Activated T-cell treated with anti-CD3 and anti-CD28 coated beads for 48 hours (primary cell): ENCODE measurements at places on chromosomes 2 and 18.
A peak's percentile ranks its signal among the peaks of the same experiment; 100 is the strongest.

GRCh38 chr2:145026456-145027455 is 506.8 kb upstream of the ZEB2 start:
- DNase-seq, result no peak

GRCh38 chr2:210459880-210460279 is 16.7 kb downstream of the LANCL1 start:
- no peak for DNase-seq

DNA sequence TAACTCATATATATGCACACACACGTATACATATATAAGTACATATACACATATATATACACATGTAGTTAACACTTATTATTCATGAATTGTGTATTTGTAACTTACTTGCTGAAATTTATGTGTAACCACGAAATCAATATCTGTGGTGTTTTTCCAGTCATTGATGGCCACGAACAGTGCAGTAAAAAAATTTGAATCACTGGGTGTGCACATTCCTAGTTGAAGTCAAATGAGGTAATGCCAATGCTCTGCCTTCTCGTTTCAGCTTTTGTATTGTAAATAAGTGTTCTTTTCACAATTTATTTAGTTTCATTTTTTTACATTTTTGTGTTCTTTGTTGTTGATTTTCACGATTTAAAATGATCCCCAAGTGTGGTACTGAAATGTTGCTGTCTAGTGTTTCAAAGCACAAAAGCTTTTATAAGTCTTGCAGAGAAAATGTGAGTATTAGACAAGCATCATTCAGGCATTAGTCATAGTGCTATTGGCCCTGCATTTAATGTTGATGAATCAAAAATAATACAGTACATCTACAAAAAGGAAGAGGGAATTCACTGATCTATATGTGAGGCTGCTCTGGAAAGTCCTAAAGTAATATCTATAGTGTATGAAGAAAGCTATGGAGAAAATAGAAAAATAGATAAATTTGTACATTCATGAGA is 419.0 kb downstream of the DSC3 start:
- DNase-seq, result no peak

DNA sequence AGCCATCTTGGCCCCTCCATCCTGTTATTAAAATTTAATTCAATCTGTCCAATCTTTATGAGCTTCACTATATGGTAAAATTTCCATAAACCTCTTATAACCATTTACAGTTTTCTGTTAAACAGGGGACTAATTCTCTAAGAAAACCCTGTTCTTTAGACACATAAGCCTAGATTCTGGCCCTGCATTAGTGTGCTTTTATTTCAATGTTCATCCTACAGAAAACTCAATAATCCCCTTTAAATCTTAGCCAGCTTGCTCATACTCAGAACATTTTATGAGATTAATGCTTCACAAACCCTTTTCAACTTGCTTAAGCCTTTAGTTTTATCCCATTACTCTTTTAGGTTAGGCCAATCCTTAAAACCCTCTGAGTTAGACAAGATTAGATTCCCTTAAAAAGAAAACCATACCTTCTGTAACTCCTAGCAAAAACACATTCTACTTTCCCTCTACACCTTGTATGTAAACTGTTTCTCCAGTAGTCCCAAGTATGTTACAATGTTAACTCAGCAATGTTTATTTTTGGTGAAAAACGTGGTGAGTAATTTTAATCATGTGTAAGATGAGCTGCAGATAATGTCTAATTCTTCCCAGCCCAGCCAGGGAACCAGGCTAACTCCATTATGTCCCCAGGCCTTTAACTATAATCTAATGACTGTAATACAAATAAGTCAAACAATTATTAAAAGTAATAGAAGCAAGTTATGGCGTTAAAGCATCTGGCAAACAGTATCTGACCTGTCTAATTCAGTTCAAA is 1953.4 kb upstream of the LRRTM1 start:
- DNase-seq, result no peak

- DNase-seq, result no peak
Measured at GRCh38 chr2:214035091-214035852, 375.6 kb upstream of the VWC2L start.

GRCh38 chr2:67208887-67209500 is 188.1 kb upstream of the ETAA1 start:
- no peak for DNase-seq

DNA sequence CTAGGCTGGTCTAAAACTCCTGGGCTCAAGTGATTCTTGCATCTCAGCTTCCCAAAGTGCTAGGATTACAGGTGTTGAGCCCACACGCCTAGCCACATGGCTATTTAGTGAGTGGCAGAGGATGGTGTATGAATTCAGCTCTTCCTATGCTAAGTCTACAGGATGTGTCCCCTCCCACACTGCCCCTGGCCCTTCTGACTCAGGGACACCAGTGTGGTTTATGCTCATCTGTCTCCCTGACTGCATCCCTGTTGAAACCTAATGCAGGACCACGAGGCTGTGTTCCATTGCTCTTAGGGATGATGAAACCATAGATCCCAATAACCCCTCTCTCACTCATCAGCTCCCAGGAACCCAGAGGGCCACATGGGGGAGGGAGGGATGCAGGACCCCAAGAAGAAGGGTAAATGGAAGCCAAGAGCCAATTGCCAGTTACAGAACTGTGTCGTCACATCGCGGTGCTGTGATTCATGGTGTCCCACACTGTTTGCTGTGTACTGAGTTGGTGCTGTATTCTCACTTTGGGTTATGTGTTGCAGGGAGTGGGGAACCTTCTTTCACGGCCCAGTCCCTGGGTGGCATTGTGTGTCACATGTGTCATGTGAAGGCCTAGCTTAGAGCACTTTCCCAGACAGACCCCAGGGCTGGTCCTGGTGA is 102.9 kb upstream of the HAAO start:
- peak; percentile 15 for DNase-seq

- DNase-seq, result no peak
Measured at GRCh38 chr2:101758001-101758400, 60.5 kb downstream of the MAP4K4 start.

DNA sequence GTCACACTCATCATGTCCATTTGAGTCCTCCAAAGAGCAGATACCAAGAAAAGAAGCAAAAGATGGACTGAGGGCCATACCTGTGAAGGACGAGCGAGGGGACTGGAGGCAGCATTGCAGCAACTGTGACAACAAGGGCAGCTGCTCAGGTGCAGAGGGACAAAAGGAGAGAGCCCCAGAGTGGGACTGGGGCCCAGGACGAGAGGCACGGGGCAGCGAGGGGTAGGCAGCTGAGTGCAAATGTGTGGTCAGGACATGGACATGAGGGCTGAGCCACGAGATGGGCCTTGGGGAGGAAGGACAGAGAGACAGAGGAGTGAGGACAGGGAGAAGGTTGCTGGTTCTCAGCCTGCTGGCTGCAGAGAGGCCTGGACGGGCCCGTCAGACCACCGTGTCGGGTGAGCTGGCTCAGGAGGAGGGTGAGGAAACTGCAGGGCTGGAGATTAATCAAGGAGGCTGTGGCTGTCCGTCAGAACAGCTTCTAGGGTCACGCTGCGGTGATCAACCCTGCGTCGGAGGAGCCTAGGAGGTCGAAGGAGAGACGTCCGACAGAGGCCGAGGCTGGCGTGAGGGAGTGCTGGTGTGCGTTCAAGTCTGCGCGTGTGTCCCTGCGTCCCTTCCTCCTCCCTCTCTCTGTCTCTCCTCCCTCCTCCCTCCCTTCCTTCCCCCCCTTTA is 206.8 kb upstream of the HDAC4 start:
- DNase-seq, result no peak

DNA sequence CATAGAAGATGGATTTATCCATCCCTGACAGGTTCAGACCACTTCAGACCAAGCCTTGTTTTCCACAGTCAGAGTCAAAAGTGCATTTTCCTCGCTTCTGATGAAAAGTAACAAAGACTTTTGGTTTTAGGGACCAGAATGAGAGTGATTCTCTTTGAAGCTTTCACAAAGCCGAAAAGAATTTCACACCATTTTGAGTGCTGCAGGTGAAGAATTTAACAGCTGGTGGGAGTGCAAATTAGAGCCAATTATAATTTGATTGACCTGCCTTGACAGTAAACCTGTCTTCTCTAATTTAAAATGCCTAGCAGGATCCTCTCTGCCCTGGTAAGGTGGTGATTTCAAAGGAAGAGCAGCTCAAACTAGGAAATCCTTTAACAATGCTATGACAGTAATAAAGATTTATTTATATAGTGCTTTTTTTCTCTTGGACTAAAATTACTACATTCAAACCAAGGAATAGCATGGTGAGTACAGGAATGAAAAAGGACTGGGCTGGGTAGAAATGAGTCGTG is 241.6 kb downstream of the HRH4 start:
- no peak for DNase-seq

DNA sequence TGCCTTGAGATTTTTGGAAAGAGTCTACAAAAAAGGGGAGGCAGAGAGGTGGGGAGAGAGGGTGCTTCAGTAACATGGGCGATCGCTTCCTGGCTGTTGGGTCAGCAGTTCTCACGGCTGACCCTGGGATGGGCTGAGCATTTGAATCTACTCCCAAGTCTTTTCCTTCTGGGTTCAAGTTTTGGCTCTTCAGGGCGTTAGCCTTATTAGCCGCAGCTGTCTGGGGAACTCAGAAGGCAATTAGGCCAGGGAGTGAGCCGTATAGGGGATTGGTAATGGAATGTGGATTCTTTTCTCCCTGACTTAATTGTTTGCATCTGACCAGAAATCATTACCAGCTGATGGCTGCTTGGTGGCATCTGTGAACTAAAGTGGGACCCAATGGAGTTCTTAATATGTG is 250.5 kb upstream of the SKOR2 start:
- DNase-seq, result no peak

- DNase-seq, result no peak
Measured at GRCh38 chr2:145075454-145076062, 555.6 kb upstream of the ZEB2 start.

GRCh38 chr18:78424403-78425018 is 555.1 kb upstream of the SALL3 start:
- no peak for DNase-seq

DNA sequence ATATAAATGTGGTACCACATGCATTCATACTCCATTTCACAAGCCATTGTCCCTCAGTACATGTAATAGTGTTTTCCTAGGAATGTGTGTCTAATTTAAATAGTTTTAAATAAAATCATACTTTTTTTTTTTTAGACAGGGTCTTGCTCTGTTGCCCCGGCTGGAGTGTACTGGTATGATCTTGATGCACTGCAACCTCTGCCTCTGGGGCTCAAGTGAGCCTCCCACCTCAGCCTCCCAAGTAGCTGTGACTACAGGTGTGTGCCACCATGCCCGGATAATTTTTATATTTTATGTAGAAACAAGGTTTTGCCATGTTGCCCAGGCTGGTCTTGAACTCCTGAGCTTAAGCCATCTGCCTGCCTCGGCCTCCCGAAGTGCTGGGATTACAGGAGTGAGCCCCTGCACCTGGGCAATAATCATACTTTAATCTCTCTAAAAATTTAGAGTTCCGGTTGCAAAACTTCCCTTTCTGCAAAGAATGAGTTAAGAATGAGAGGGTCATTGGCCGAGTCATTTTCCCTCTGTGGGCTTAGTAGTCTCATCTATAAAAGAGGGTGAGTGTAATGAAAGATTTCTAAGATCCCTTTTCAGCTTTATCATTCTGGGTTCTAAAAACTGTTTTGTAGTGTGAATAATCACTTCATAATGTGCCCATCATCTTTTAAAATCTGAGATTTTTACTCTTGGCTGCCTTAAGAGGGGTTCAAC is 116.0 kb upstream of the PELI1 start:
- DNase-seq, result no peak

DNA sequence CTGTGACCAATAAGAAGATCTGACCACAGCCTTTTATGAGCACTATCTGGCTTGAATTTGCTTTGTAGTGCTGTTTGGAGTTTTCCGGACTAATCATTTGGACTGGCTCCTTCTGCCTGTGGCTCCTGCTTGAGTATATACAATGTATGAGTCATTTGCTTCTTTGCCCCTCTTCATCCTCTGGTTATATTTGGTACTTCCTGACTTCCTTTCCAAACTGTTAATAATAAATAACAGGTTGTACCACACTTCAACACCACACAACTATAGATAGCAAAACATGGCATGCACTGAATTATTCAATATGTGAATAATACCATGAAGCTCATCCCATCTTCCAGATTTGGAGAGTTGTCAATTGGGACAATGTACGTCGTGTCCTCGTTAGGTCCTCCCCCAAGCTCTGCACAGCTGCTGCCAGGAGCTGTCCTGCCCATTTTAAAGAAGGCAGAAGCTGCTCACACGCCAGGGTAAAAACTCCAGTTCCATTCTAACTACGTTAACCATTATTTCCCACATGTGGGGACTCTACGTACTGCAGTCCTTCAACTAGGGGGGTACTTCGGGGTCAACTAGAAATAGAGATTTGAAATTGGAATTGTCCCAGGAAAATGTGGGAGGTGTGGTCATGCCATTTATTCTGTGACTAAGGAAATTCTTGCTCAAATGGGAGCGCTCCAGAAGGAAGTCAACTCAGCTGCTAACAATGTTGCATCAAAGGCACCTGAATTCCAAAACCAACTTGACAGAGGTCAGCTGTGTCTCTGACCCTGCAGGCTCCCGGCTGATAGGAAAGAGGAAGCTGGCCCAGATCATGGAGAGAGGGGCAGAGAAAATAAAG is 38.1 kb downstream of the ST8SIA5 start:
- no peak for DNase-seq

GRCh38 chr2:100785626-100786296 is 34.2 kb upstream of the NPAS2 start:
- no peak for DNase-seq

DNA sequence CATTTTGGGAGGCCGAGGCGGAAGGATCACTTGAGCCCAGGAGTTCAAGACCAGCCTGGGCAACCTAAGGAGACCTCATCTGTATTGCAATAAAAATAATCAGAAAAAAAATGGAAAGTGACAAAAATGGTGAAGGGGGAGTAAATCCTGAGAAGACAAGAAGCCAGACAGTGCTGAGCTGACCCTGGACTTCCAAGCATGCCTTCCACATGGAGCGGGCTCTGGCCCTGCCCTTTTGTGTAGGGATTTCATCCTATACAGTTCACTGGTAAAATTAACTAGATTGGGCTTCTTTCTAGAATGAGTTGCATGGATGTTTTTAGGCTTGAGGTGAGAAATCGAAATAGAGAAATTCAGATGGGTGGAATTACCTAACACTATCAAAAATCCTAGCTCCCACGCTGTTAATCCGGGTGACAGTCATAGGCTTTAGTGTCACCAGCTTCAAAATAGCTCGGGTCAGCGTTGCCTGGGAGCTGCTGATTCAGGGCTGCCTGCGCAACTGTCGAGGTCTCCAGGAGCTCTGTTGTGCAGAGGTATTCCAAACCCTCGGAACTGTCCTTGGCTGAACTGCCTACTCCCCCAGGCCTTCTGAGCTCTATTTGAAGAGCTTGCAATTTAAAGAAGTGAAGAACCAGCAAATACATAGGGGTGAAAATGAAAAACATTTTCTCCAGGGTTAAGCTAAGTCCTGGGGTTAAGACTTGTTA is 21.5 kb upstream of the ZNF532 start:
- DNase-seq, result no peak

DNA sequence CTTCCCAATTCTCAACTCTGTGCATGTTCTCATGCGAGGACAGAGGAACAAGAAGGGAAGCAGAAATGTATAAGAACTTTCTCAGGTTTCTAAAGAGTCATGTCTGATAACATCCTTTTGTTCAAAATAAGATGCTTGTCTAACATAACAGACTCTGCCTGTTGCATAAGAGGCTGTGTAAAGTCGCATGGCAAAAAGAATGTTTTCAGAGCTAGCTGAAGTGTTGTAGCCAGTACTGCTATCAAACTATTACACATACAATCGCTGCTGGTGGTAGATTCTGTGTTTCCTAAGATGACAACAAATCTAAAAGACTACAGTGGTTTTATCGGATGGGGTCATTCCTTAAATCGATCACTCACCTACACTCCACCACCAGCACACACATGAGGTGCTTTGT is 487.5 kb downstream of the IRS1 start:
- DNase-seq, result no peak

GRCh38 chr2:58056192-58056916 is 9.7 kb downstream of the VRK2 start:
- no peak for DNase-seq

- DNase-seq, result no peak
Measured at GRCh38 chr2:107412981-107413380, 413.7 kb upstream of the RGPD4 start.
